Central memory CD8-positive, alpha-beta T cell (primary cell): ENCODE measurements at places on chromosomes 4 and X.

DNA sequence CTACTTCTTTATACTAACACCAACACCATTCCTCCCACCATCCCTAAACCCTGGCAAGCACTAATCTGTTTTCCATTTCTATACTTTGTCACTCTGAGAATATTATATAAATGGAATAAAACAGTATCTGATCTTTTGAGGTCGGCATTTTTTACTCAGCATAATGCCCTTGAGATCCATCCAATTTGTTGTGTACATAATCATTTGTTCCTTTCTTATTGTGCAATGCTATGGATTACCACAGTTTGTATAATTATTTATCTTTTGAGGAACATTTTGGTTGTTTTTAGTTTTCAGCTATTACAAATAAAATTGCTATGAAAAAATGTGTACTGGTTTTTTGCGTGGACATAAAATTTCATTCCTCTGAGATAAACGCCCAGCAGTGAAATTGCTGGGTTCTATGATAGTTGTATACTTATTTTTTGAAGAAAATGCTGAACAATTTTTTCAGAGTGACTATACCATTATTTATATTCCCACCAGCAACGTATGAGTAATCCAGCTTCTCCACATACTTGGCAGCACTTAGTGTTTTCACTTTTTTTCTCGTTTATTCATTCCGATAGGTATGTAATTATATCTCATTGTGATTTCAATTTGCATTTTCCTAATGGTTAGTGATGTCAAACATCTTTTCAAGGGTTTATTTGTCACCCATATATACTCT lies 154.3 kb upstream of the DCAF8L1 start:
- no peak for DNase-seq

DNA sequence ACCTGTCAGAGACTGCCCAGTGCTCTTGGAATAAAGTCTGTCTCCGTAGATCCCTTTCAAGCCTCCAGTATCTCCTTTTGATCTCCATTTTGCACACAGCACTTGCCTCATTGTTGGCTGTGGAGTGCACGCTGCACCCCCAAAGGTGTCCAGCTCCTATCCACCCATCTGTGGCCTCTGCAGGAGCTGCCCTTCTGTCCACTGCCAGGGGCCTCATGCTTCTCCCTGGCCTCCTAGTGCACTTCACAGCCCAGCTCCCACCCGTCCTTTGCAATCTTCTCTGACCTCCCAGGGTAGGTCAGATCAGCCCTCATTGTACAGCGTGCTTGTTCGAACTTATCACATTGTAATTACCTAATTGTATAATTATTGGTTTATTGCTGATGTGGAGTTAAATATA lies 18.9 kb downstream of the KIT start:
- DNase-seq = no peak

- DNase-seq = no peak
Measured at GRCh38 chr4:182585321-182585720, 331.9 kb downstream of the DCTD start.

DNA sequence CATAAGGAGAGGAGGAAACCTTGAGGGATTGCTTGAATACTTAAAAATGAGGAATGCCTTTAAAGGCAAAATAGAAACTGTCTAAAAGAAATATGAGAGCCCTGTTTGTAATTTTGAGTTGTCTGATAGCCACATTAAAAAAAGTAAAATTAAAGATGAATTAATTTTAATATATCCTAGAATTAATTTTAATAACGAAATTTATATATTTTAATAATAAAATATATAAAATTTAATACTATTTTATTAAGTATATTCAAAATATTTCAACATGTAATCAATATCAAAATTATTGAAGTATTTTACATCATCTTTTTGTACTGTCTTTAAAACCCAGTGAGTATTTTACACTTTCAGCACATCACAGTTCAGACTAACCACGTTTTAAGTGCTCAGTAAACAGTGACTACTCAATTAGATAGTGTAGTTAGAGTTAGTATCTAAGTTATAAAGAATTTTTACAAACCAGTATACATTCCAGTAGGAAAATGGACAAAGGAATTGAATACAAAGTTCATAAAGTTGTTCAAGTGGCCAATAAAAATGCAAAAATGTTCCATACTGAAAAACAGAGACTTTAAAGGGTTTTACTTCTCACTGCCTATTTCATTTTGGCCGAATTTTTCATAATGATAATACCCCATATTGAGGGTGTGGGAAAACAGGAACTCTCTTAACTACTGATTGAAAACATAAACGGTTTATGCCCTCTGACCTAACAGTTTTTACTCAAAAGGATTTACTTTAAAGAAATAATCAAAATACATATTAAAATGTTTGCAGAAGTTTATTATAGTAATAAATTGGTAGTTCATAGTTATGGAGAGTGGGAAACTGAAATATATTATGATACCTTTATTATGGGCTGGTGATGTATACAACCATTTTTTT lies 2.9 kb downstream of the SLC30A9 start:
- DNase-seq = no peak

GRCh38 chr4:1609901-1610790 lies 74.0 kb downstream of the FAM53A start:
- no peak for DNase-seq

DNA sequence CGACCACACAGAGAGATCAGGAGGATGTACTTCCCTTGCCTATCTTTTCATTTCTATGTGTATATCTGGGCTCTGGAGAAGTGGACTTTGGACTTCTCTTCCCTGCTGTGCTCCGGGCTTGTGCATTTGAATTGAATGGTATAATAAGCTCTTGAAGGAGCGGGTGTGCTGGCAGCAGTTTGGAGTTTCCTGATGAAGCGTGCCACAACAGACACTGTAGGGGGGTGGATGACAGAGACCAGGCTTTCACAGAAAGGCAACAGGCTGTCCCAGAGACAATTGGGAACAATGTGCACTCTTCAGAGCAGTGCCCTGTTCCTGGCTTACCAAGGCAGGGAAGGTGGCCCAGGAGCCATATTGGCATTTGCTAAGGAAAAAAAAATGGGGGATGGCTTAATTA lies 170.1 kb downstream of the FRMPD4 start:
- no peak for DNase-seq

DNA sequence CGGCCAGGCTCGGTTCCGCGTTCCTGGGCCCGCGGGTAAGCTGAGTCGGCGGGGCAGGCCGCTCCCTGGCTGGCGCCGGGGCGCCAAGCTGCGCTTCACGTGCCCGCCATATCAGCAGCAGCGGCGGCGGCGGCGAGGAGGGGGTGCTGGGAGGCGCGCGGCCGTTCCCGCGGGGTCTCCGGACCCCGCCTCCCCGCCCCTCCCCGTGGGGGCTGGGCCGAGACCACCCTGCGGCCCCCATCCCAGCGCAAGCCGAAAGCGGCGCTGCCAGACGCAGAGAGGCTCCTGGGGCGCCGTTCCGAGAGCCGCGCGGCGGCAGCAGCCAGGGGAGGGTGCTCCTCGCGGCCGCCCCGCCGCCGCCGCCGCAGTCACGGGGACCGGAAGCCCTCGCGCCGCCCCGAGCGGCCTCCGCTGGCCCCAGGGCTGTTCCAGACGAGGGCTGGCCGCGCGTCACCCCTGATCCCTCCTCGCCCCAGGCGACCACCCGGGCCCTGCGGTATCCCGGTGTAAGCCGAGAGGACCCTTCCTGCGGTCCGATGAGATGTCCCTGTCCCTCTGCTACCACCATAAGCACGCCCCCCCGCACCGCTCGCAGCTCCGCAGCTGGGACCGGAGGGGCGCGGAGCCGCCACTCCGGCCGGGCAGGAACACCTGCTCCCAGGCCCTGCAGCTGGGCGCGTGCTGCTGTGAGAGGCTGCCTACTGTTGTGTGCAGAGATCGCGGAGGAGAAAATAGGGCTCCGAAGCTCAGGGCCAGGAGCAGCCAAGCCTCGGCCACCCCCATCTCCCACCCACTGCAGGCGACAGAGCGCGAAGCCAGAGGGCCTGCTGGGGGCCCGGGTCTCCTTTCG lies 7.5 kb upstream of the BCOR start:
- DNase-seq = no peak

DNA sequence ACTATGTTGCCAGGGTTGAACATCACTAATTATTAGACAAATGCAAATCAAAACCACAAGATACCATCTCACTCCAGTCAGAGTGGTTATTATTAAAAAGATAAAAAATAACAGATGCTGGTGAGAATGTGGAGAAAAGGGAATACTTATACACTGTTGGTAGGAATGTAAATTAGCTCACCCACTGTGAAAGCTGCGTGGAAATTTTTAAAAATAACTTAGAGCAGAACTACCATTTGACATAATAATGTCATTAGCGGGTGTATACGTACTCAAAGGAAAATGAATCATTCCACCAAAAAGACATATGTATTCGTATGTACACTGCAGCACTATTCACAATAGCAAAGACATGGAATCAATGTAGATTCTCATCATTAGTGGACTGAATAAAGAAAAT lies 48.6 kb upstream of the UGT2A1 start:
- no peak for DNase-seq

DNA sequence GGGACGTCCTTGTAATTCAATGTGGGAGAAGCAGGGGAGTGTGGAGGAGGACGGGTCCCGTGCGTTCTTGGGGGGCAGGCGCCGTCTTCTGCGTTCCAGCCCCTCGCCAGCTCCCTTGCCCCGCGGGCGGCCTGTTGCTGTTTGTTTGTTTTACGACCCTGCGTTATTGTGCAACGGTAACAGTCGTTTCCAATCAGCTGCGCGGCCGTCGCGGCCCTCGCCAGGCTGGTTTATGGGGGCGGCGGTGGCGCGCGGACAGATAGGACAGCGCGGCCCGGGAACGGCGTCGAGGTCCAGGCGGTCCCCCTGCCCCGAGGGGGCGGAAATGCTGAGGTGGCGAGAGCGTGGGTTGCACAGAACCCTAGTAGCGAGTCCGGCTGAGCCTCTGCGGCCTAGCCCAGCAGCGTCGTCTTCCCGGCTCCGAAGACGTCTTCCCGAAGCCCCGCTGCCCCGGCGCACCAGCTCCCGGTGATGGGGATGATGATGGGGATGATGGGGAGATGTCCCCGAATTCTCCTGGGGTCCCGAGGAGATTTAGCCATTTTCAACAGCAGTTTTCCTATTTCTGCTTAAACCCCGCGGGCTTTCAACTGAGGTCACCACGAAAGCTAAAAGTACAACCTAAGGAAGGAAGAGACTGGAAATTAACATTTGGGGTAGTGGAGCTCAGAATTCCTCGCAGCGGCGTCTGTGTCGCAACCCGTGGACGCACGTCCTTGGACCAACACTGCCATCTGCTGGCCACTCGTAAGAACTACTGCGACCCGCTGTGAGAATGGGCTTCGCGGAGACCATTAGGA lies 4.8 kb downstream of the PDGFRA start:
- peak; percentile 44 for DNase-seq

- DNase-seq = no peak
Measured at GRCh38 chr4:169906104-169906503, 120.1 kb downstream of the MFAP3L start.

GRCh38 chrX:122770581-122770980 lies 413.5 kb upstream of the GRIA3 start:
- DNase-seq = no peak

DNA sequence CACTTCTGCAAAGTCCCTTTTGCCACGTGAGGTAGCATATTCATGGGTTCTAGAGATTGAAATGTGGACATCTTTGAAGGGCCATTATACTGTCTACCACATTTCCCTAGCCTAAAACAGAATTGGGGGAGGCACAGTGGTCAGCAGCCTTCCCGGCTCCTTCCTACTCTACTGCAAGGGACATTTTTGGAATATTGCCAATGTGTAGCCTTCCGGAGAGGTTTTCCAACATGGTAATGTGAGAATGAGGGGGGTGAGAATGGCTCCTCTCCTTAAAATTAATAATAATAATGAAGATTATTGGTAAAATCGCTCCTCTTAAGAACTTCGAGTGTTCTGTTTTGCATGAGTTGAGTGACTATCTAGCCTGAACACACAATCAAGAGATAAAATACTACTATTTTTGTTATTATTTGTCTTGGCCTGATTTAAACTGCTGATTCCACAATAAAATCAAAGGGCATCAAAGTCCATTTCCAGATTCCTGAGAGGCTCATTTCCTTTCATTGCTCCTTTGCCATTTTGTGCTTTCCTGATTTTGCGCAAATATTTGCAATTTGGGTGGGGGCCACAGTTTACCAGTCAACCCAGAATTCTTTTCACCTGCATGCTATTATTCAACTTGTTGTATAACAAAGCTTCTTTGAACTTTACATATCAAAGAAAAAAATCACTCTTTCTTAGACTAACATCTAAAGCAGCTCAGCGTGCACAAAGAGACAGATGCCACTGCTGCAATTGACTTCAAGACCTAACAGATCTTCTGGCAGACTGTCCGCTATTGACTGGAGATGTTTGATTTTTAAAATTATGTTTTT lies 27.0 kb upstream of the TSPAN5 start:
- DNase-seq = no peak

DNA sequence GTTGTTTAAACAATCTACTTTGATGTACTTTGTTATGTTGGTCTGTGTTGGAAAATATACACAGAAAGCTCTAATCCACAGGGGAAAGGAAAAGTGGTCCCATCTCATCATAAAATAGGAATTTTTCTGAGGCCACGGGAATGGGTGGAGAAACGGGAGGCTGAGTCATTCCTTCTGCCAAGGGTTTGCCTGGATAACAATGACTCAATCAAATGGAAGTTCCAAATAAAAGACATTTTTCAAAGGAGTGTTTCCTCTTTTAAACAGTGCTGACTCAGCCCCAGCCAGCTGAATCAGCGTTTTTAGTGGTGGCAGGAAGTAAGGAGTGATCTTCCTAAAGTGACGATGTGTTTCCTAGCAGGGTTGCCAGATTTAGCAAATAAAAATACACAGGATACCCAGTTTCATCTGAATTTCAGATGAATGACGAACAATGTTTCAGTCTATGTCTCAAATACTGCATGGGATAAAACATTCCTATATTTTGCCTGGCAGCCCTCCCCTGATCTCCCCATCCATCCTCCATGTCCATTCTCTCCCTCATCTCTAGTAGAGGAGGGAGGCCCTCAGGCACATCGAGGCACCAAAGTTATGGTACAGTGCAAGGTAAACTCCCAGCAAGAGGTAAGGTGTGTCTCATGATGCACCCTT lies 345.4 kb upstream of the GATB start:
- DNase-seq = no peak

GRCh38 chr4:56874923-56875322 lies 32.8 kb upstream of the REST start:
- DNase-seq = no peak

DNA sequence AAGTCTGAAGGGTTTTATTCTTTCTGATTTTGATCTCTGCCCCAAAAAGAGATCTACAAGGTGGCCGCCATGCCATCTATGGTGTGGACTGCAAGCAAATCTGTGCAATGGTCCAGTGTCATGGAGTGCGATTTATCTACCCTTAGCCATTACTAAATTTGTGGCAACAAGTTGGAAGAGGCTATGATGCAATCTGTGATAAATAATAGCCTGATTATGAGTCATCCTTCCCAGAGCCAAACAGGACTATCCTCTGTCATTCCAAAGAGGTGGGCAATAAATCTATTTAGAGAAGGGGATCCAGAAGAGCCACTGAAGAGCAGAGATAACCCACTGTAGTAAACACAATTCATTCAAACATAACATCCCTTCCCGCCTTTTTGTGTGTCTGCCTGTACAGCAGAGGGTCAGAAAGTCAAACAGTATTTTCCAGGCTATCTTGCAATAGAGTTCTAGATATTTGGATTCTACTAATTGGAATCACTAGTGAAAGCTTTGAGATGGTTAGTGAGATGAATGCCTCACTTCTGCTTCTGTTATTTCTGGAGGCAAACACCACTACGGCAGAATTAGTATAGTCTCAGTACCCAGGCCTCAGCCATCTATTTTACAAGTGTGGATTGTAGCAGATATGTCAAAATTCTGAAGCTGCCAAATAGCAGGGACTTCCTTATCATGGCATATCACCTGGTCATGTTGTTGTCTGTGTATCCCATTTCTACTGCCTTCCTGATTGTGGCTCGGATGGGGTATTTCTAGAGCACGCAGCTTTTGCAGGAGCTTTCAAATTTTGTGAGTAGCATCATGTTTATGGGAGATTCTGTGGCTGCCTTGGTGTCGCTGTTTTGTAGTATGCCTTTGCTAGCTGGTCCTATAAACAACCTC lies 192.0 kb downstream of the SMIM20 start:
- no peak for DNase-seq
